ENCODE measurements at places on chromosomes 4 and X.

GRCh38 chrX:108044554-108045256 lies at the start of gene VSIG1:
VSIG1 (plus strand) TSS chrX:108045065; CDS start chrX:108045131, 66 bp downstream.
- no peak for DNase-seq

DNA sequence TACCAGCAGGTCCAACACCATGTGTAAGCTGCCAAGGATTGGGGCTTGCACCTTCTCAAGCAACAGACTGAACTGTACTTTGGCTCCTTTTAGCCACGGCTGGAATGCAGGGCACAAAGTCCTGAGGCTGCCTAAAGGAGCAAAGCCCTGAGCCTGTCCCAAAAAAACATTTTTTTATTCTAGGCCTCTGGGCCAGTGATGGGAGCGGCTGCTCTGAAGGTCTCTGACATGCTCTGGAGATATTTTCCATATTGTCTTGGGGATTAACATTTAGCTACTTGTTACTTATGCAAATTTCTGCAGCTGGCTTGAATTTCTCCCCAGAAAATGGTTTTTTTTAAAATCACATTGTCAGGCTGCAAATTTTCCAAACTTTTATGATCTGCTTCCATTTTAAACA lies 885.3 kb downstream of the GLUD2 start:
- DNase-seq, result no peak

GRCh38 chrX:39815631-39816030 lies 282.1 kb downstream of the BCOR start:
- no peak for DNase-seq

DNA sequence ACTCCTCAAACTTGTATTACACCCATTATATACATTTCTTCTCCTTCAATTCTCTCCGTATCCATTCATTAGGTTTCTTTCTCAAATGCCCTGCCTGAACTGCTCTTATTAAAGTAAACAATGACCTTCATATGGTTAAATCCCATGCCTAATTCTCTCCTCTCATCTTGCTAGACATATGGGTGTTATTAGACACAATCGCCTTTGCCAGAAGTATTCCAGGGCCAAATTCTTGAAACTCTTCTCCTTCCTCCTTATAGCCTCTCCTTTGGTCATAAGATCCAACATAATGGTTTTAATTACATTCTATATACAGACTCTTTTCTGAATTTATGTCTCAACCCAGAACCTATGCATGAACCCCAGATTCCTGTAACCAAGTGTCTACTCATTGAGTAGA lies 4.8 kb downstream of the ANXA10 start:
- no peak for DNase-seq

GRCh38 chrX:144896323-144896722 lies 351.0 kb upstream of the SPANXN1 start:
- DNase-seq, result no peak

- no peak for DNase-seq
Measured at GRCh38 chr4:71614621-71615020, 169.3 kb downstream of the GC start.

- DNase-seq, result no peak
Measured at GRCh38 chr4:173074501-173074946, 94.1 kb upstream of the GALNT7 start.

DNA sequence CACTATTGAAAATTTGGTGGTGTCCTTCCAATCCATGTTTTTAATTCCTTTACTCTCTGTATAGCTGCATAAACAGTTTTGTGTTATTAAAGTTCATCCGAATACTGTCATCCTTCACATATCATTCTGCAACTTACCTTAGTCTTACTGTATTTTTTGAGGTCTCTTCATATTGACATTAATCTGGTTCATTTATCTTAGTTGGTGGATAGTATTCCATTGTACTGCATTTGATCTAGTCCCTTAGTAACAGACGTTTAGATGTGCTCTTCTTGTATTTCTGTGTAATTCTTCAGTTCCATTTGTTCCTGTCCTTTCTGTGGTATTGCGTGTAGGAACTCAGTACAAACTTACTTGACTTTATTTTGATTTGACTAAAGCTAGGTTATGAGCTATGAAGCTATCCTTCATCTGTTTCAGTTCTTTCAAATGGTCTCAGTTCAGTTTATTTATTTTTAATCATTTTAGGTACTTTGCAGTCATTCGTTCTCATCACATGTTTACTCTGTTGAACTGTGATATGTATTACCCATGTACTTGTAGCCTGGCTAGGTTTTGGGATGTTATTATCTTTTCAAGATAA lies 41.3 kb downstream of the RAPGEF2 start:
- no peak for DNase-seq

GRCh38 chrX:49610718-49611310 lies 12.0 kb downstream of the GAGE1 start:
- no peak for DNase-seq

Data from CD4-positive, alpha-beta T cell treated with Interleukin-6 at 100 ng/mL for 8 hours (primary cell).